ENCODE measurements at places on chromosomes 4 and X.

DNA sequence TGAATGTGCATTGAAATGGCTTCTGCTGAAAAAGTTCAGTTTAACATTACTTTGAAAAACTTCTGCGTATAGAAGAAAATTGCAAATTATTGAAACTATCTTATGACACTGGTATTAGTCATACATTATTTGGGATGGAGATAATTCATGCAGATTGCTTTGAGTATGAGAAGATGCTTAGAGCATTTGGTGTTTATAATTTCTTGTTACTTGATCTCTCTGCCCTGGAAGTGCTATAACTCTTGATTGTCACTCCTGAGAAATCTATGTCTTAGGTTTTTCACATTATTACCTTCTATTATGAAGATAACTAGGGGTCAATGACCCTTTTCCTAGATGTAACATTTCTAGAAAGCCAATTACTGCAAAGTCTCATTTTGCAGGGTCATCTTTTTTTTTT, 36.4 kb downstream of the TMEM131L start:
- DNase-seq = no peak

GRCh38 chr4:78247536-78248285, 190.6 kb downstream of the FRAS1 start:
- no peak for DNase-seq

DNA sequence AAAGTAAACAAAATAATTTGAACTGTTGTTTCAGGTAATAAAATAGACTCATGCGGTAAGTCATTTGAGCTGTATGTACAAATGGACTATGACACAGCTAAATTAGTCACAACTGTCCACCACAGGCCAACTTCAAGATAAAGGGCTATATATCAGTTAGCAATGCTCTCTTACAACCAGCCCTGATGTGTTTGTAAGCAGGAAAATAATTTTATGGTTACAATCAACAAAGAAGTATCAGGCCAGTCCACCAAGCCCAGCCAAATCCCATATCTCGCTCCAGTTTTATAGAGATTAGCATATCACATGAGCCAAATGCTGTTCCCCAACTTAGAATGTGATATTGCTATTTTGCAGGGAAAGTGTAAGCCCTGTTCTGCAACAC, 511 bp upstream of the DUSP21 start:
- no peak for DNase-seq

- DNase-seq = no peak
Observed at GRCh38 chr4:138674209-138674608, 341.4 kb upstream of the NOCT start.

GRCh38 chr4:164731827-164732474, 22.0 kb upstream of the SMIM31 start:
- DNase-seq = no peak

All from cerebellar nuclear complex (tissue), 1 donor.